ENCODE measurements at places on chromosomes 7 and 10. TPM values are rescaled to one million over a fixed set of nuclear protein-coding genes. Genes with fewer than 3 reads are reported as not detected.
A peak's percentile ranks its signal among the peaks of the same experiment; 100 is the strongest.

DNA sequence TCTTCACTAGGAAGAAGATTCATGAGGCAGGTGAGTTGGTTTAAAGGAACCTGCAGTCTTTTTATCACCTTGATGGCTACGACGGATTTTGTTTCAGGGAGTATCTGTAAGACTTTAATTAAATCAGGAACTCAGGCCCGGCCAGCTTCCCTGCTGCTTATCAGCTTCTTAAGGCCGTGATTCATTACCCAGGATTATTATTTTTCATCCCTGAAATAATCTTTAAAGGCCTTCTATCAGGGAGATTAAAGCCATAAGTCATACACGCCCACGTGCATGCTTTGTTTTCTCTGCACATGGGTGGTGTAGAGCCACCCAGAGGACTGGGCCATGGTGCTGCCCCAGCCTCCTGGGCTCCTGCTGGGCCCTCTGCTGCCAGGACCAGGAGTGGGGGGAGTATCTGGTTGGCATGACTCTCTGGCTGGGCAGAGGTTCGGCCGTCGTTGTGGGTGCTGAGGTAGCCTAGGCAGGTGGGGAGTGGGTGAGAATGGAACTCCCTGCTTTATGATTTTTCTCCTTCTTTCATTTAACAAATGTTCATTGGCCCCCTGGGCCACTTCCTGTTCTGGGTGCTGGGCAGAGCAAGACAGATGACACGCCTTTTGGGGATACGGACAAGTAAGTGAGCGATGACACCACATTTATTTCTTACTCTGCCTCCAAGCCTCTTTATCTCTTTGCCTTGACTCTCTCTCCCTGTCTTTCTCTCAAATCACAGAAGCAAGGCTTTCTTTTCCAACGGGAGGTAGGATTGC, 39.0 kb upstream of the PCBD1 start:
- DNase-seq: no peak
- H3K4me3 ChIP-seq: no peak overlapping the region
- no peaks in the 10 kb centered on the region for H3K27me3 ChIP-seq
- H3K36me3 ChIP-seq: no peaks in the 10 kb centered on the region
- no peaks in the 10 kb centered on the region for H3K4me1 ChIP-seq

- H3K4me3 ChIP-seq: no peak overlapping the region
- no peak overlapping the region for H3K27ac ChIP-seq
- no peaks in the 10 kb centered on the region for H3K4me1 ChIP-seq
- no peak for DNase-seq
Observed at GRCh38 chr7:80604436-80604835, 34.0 kb upstream of the CD36 start.

GRCh38 chr10:113180401-113181154, 230.5 kb downstream of the TCF7L2 start:
- no peak overlapping the region for H3K27ac ChIP-seq
- no peaks in the 10 kb centered on the region for H3K27me3 ChIP-seq

The PNLIP gene
- not detected for total RNA-seq

- no peak overlapping the region for H3K4me3 ChIP-seq
- H3K4me1 ChIP-seq: no peaks in the 10 kb centered on the region
- no peaks in the 10 kb centered on the region for H3K27me3 ChIP-seq
- DNase-seq: no peak
Observed at GRCh38 chr7:16412274-16413254, 8.8 kb downstream of the CRPPA start.

GRCh38 chr7:5406957-5407945, 16.4 kb downstream of the TNRC18 start:
- peaks cover 6% of the 10 kb centered on the region for H3K27me3 ChIP-seq
- H3K4me1 ChIP-seq: peaks cover 9% of the 10 kb centered on the region
- no peak overlapping the region for H3K27ac ChIP-seq
- peak overlapping the region; percentile 5 for H3K4me3 ChIP-seq
- DNase-seq: peak; percentile 95

GRCh38 chr10:34113504-34114225, 701.4 kb downstream of the PARD3 start:
- no peak overlapping the region for H3K27ac ChIP-seq
- H3K27me3 ChIP-seq: no peaks in the 10 kb centered on the region
- peaks cover 2% of the 10 kb centered on the region for H3K4me1 ChIP-seq
- peaks cover 3% of the 10 kb centered on the region for H3K36me3 ChIP-seq
- no peak overlapping the region for H3K4me3 ChIP-seq

Data from H9 (cell line).